ENCODE measurements at places on chromosomes 2 and 18. TPM values are rescaled to one million over a fixed set of nuclear protein-coding genes. Genes with fewer than 3 reads are reported as not detected.

- no peak for DNase-seq
These were observed 157.2 kb downstream of the RNF152 start for GRCh38 chr18:61735564-61736102.

The MEIS1 gene
- total RNA-seq, result 7.4 TPM

DNA sequence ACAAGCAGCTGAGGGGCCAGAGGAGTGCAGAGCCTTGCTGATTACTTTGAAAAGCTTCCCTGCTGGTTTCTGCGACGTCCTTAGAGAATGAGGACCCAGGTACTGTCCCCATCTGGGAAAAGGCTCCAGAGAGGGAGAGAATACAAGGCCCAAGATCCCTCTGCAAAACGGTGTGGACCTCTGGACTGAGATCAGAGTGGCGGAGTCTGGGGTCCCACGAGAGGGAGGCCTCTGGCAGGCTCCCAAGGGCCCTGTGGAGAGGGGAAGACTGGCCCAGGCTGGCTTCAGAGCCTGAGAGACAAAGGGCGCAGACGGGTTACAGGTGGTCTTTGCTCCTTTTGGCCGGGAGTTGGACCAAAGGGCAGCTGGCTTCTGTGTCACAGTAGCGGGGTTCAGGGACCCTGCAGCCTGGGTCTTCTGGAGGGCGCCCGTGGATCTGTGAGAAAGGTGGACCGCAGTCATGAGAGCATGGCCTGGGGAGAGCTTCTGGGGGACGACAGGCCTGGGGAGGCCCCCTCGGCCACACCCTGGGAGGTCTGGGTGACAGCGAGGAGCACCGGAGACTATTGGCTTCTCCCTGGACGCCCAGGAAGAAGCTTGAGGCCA, 805 bp downstream of the SNORC start:
- DNase-seq, result no peak

DNA sequence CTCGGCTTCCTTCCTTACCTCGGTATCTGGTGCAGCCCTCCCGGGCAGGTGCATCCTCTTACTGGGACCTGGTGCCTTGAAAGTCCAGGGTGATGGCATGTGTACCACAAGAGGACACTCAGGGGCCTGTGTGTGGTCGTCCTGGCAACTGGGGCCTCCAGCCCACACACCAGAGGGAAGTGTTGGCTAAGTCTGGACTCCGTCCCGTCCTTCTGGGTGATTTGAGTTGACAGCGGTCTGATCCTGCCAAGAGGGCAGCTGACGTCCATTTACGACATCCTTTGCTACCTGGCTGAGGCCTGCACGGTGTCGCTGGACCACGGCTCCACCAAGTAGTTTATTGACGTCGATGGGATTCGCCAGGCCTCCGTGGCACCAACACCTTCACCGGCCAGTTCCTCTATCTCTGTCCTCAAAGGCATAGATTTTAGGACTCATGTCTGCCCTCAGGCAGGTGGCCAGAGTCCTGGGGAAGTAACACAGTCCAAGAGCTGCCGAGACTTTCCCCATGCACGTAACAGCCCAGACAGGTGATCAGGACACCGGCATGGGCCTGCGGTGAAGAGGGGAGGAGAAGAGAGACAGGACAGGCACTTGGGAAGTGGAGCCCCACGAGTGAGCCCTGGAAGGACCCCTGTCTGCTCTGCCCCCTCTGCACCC, 186.0 kb upstream of the HDAC4 start:
- no peak for DNase-seq

DNA sequence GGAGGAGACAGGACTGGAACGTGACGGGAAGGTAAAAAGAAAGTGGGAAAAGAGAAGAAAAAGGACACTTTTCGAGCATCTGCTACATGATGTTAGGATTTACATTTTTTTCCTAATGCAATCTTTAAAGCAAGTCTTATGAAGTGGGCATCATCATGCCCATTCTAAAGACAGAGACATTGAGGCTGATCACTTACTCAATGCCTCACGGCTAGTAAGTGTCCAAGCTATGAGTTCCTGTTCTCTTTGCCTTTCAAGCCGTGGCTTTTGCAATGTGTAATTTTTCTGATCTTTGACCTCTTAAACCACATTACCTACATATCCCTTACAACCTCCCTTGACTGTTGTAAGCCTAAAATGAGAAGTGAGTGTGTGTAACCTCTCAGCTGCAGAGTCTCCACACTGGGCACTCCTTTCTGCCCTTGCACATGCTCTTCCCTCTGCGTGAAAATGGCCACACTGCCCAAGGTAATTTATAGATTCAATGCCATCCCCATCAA, 649.2 kb downstream of the RNF144A start:
- no peak for DNase-seq

DNA sequence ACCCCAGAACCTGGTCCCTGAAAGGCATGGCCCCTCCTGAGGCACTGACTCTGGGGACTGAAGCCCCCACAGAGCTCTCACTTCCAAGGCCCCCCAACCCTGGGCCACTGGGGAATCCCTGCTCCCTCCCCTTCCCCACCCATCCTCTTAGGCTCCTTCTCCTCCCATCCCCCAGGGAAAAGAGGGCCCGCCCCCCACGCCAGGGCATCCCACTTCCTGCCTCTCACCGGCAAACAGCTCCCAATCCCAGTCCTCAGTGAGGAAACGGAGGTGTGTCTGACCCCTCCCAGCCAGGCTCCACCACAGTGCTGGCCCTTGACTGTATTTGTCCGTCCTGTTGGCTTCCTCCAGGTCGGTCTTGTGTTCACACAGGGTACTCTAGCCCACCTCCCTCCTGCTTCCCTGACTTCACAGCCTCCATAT, 35.0 kb upstream of the PTMA start:
- peak; percentile 60 for DNase-seq

The ANTXR1 gene
- 0.35 TPM for total RNA-seq

DNA sequence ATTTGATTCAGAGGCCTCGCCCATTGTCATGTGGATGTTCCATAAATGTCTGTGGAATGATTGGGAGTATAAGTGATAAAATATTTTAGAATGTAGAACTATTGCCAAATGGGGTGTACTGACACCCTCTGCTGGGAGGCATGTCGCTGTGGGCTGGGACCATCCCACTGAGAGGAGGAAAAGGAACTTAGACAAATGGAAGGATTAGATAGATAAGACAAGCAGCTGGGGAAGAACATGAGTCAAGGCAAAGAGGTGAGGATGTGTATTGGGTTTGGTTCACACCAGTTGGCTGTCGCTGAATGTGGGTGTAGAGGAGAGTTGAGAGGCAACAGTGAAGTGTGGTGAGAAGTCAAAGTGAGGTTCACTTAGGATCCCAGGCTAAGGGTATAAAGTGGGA, 4.0 kb downstream of the C2orf74 start:
- no peak for DNase-seq

The ADCYAP1 gene
- total RNA-seq, result not detected

DNA sequence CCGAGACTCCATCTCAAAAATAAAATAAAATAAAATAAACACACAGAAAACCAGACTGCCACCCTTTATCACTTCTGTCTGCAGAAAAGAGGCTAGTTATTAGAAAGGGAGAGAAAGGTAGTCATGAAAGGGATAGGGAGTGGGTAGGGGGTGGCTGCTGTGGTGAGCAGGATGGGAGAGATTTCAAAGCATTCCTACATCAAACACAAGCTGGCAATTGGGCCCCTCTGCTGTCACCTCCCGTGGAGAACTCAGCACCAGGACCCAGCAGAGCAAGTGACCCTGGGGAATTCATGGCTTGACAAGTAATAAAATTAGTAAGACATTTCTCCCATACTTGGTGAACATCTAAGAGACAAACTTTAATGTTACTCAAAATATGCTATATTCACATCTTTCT, 3.7 kb upstream of the HOXD1 start:
- DNase-seq, result no peak

DNA sequence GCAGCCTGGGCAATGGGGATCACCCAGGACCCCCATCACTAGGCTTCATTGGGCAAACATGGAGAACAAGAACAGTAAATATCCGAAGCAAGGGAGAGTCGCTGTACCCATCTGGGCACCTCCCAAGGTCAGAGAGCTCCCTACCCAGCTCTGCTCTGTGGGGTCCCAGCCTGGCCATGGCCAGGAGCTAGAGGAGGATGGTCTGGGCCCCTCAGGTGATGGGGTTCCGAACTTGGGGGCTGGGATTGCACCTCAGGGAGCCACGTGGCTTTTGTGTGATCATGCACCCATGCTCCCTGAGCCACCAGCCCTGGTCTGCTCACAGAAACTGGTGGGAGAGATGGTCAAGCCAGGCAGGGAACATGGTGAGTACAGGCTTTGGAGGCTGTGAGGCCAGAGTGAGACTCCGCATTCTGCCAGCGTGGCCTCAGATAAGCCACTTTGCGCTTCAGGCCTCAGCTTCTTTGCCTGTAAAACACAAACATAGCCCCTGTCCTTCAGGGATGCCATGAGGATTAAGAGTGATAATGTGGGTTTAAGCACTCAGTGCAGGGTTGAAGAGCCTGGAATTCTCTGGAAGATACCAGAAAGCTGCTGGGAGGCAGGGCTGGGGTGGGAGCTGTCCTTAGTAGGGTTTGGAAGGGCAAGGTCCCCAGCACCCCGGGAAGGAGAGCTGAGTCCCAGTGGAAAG, 3.0 kb upstream of the NMUR1 start:
- no peak for DNase-seq

The SCN2A gene
- not detected for total RNA-seq

DNA sequence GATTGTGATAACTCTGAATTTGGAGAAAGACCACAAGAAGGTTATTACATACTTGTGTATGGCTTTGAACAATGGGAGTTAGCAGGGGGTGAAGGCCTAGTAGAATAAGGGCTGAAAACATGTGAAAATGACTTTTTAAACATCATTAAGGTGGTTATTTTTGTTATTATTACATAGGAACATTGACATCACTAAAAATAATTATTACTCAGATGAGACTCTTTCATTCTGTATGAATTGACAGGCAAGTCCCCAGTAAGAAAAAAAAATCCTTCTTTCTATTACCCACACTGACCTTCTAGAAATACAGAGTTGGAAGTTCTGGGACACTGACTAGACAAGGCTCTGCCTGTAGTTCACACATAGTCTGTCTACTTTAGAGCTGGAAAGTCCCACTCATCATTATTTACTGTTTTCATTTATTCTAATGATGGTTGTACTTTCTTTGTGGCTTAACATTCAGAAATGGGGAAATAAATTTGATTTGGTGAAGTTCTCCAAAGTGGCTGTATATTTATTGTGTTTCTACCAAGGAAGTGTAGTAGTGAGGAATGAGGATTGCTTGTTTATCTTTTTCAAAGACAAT, 219.6 kb upstream of the EPAS1 start:
- DNase-seq, result no peak

DNA sequence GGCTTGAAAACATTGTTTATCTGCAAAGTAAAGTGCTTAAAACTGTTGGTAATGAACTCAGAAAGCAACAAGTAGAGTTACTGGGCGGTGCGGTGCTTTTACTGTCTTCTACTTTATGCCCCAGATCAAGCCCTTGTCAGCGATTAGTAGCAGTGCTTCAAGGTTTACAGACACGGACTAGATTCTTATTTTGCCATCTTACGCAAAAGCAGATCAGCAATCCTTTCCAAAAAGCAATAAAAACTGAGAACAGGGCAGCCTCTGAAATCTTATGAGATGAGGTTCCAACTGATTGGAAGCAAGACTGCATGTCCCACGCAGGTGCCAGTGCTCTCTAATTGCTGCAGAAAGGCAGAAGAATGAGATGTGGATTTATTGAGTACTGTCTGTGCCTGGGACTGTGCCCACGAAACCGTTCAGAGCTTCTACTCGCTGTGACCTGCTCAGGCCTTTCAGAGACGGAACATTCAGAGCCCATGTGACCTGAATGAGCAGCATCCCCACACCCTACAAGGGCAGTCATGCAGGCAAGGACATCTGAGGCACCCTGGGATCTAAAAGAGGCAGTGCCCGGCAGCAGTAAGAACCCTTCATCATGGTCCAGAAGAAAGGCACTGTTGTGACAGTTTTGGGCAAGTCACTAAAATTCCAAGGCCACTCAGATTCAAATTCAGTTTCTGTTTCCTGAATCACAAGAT, 15.7 kb downstream of the COL4A3 start:
- DNase-seq, result no peak

DNA sequence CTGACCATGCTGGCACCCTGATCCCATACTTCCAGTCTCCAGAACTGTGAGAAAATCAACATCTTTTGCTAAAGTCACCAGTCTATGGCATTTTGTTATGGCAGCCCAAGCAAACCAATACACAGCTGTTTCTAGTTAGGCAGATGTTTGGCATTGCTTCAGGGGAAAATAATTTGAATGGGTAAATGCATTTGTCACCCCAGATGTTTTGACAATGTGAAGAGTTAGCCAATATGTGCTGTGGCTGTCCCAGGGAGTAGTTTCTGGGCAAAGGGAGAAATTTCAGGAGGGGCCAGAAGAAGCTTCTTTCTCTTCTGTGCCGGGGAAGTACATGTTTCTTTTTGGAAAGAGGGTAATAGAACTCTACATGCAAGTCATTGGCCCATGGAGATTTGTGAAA, 619.0 kb downstream of the SLC4A3 start:
- DNase-seq, result no peak

DNA sequence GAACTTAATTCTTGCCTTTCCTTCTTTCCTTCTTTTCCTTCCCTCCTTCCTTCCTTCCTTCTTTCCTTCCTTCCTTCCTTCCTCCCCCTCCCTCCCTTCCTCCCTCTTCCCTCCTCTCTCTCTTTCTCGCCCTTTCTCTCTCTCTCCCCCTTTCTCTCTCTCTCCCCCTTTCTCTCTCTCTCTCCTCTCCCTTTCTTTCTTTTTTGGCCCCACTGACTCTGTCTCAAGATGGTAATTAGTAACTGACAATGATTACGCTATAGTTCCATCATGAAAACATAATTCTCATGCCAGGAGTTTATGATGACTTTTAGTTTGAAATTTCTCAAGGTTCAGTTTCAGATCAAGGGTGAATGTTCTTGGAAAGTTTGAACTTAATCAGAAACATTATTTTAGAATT, 14.8 kb upstream of the CTLA4 start:
- no peak for DNase-seq

- DNase-seq, result no peak
These were observed 479 bp downstream of the SCN9A start for GRCh38 chr2:166375195-166375735.

- DNase-seq, result no peak
These were observed 112.1 kb downstream of the UPP2 start for GRCh38 chr2:158213773-158214172.

- no peak for DNase-seq
These were observed 120.6 kb downstream of the NDUFA10 start for GRCh38 chr2:239904496-239904895.

GRCh38 chr18:10032331-10033015, 118.7 kb downstream of the VAPA start:
- DNase-seq, result no peak
